ENCODE measurements at places on chromosomes 2 and 18. TPM values are rescaled to one million over a fixed set of nuclear protein-coding genes. Genes with fewer than 3 reads are reported as not detected.

- no peak for ATAC-seq
These were observed 48.3 kb downstream of the ZNF804A start for GRCh38 chr2:184646593-184646992.

GRCh38 chr2:181124497-181124896, 144.1 kb downstream of the UBE2E3 start:
- ATAC-seq, result no peak

DNA sequence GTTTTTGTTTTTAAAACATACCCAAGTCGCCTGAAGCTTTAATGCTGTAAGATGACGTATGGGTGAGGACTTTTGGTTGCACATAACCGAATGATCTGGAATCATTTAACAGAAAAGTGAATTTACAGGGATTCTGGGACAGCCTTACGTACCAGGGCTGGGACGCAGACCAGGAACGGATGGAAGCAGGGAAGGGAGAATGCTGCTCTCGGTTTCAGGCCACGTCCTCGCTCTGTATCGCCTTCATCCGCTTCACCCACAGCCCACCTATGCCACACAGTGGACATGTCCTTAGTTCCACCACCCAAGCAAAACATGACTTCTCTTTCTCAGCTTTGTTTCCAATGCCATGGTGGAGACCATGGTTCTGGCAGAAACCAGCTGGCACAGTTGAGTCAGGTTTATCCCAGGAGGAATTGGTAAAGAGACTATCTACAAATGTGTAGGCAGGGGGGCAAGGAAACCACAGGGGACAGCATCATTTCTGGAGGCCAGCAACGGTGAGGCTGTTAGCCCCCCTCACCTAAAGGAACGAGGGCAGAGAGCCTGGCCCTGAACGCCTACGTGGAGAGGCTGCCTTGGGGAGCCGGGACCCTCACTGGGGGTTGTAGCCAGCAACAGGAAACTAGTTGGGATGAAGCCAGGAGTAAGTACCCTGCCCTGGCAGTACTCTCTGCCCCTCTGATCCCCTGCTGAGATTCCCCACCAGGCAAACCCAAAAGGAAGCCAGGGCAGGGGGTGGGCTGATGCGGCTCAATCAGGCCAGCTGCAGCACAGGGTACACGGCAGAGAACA, 132.5 kb downstream of the NDUFA10 start:
- no peak for ATAC-seq

- no peak for ATAC-seq
These were observed 195.5 kb upstream of the EPAS1 start for GRCh38 chr2:46101557-46102220.

DNA sequence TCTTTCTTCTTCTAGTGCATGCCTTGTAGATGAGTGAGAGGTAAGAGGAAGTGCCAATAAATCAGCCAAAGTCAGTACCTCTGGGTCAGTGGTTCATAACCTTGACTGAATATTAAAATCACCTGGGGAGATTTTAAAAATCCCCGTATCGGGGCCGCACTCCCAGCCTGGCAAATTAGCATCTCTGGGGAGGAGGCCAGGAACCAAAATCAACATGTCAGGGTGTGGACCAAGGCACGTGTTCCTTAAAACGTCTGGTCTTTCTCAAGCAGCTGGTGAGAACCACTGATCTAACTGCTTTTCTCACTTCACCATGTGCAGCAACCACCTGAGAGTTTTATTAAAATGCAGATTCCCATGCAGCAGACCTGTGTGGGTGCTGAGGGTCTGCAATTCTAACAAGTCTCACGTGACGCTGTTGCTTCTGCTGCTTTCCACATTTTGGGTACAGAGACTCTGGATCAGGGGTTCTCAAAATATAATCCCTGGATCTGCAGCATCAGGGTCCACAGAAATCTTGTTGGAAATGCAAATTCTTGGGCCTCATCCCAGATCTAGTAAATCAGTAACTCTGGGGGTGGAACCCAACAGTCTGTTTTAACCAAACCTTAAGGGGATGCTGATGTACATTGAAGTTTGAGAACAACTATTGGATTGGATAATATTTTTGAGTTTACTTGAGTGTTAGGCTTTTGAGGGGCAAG, 49.5 kb downstream of the CHST9 start:
- no peak for ATAC-seq

DNA sequence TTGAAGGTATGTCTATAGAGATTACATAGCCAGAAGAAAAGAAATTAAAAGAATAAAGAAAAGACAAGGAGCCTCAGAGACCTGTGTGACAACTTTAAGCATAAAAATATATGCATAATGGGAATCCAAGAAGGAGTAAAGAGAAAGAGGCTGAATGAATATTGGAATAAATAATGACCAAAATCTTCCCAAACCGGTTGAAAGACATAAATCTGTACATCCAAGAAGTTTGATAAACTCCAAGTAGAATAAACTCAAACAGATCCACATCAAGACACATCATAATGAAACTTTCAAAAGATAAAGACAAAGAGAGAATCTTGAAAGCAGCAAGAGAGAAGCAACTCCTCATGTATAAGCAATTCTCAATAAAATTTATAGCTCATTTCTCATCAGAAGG, 132.4 kb upstream of the ZNF516 start:
- no peak for ATAC-seq

DNA sequence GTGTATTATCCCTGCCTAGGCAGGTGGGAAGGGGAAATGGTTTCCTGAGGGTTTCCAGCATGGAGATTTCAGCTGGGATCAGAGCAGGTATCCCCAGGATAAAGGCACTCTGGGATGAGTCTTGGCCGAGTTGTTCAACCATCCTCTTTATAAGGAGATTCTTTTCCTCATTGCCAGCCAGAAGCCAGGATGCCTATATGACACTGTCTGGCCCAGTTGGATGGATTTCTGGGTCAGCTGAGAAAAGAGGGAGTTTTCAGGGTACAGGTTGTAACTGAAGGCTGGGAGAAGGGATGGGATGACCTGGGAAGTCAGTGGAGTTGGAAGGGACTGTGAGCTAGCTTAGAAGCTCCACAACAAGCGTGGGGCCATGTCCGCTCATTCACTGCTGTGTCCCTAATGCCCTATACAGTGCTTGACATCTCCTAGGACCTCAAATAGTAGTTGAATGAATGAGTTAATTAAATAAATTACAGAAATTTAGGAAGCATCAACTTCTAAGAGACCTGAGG, 8.3 kb downstream of the RHOB start:
- ATAC-seq, result no peak

- ATAC-seq, result no peak
These were observed 23.9 kb upstream of the ALLC start for GRCh38 chr2:3633982-3634595.

DNA sequence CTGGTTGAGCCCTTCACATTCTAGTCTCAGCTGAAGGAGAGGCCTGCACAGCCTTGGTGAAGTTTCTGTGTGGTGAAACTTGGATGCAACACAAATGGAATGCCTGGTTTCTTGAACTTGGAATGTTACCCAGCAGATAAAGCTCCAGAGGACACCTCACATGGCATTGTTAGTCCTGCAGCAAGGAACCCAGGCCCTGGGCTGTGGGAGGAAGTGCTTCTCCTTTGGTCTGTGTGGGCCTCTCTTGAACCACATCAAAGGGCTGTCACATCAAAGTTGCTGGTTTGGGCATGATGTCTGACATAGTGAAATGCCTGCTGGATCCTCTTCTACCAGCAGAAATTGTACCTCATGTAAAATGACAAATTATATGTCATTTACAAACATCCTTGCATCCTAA, 198.5 kb downstream of the FHOD3 start:
- no peak for ATAC-seq

DNA sequence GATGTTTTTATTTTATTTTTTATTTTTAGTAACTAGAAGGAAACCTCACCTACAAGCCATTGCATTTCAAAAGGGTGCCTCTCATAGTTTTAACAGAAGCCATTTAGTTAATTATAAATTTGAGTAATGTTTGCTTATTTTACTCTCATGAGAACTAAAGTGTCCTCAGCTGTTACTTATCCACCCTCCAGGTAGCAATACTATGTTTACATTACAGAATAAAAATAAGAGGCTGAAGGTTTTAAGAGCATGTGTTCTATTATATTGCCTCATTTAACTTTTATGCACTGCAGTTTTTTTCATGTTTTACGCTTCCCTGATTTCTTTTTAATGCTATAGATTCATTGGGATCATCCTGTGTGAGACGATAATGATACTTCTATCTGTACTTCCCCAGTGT, 235.5 kb downstream of the THSD7B start:
- no peak for ATAC-seq

DNA sequence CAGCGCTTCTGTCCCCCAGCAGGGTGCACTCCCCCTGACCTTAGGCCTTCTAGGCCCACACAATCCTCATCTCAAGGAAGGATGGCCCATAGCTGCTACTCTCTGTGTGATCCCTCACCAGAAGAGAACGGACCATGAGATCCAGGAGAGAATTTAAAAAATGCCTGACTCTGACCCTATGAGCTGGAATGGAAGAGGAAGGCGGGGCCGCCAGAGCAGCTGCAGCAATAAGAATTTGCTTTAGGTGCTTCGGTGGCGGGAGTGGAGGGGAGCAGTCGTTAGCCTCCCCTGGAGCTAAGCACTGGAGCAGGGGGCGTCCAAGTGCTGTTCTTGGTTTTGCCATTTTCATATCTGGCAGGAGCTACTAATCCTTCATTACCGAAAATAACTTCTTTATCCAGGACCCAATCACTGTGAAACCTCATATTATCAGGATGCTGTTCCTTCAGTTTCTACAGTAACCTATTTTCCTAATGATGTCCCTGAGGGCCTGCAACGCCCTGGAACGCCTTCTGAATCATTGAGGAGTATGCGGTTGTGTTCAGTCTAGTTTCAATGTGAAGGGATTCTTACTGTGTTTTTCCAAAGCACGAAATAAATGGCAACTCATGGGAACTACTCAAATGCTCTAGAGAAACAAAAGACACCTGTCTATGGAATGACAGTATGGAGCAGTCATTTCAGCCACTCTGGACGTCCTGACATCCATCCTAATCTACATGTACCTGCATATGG, 105.1 kb upstream of the SIX2 start:
- ATAC-seq, result no peak

DNA sequence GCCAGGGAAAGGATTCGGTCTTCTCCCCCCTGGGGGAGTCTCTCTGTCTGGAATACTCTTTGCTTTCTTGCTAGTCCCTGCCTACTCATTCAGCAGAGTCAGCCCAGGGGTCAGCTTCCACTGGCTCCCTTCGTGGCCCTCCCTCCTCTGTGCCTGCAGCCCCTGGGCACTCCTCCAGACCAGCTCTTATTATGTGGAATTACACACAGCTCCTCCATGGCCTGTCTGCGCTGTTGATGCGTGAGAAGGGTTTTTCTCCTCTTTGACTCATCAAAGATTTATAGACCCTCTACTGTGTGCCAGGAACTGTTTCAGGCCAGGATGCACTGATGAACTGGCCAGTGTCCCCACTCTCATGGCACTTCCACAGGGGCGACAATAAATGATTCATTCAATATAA, 44.4 kb downstream of the ST8SIA5 start:
- ATAC-seq, result peak; percentile 93

DNA sequence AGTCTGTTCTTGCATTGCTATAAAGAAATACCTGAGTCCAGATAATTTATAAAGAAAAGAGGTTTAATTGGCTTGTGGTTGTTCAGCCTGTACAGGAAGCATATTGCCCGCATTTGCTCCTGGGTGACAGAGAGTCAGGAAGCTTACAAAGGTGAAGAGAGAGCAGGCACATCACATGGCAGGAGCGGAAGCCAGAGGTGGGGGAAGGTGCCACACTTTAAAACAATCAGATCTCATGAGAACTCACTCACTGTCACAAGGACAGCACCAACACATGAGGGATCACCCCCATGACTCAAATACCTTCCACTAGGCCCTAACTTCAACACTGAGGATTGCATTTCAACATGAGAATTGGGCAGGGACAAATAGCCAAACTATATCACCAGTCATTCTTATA, 124.8 kb upstream of the COL5A2 start:
- no peak for ATAC-seq

DNA sequence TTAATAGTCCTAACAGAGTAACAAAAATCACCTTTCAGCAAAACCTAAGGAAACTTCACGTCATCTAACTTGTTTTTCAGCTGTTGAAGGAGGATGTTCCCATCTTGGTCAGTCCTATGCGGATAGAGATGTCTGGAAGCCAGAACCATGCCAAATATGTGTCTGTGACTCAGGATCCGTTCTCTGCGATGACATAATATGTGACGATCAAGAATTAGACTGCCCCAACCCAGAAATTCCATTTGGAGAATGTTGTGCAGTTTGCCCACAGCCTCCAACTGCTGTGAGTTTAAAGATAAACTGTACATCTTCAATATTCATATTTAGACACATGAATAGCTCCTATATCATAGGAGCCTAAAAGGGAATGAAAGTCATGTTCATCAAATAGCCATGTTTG, 10.5 kb downstream of the COL3A1 start:
- no peak for ATAC-seq

DNA sequence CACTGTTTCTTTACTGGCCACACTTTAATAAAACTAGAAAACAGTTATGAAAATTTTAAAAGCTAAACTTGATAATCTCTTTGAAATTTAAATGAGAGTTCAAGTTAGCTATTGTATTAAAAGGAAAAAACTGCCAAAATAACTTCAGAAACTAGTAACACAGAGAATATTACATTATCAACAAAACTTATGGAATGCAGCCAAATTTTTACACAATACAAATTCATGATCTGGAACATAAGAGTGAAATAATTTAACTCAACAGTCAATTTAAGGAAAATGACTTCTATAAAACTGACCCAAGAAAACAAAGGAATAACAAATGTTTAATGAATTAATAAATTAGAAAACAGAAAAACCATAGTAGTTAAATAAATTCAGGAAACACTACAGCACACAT, 65.0 kb downstream of the TCF4 start:
- ATAC-seq, result no peak

- no peak for ATAC-seq
These were observed 37.4 kb upstream of the SLC9A2 start for GRCh38 chr2:102581911-102582310.

DNA sequence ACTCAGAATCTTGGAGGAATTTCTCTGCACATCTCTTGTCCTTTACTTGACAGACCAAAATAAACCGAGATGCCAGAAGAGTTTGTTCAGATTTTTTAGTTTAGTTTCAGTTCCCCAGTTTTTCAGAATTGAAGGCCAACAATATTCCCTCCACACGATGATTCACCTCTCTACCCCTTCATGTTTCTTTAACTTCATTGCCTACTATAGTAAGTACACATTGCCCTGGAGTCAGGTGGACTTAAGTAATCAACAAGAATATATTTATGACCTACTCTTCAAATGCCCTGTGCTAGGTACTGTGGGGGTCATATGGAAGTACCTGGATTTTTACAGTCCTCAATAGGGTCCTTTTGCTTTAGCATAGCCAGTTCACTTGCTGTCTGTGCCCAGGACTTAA, 79.6 kb upstream of the CTLA4 start:
- ATAC-seq, result no peak

GRCh38 chr2:123895651-123896050, 129.4 kb upstream of the CNTNAP5 start:
- no peak for ATAC-seq

- ATAC-seq, result peak; percentile 22
These were observed 117.8 kb downstream of the CTIF start for GRCh38 chr18:48656582-48656981.

The MPP4 gene
- 0.46 TPM for total RNA-seq

The DCDC2C gene
- not detected for total RNA-seq

The COL3A1 gene
- 5,403 TPM for total RNA-seq

The IHH gene
- 2.0 TPM for total RNA-seq

The CERKL gene
- total RNA-seq, result 9.4 TPM

The TNFRSF11A gene
- total RNA-seq, result 0.07 TPM

The CXCR1 gene
- 0.21 TPM for total RNA-seq

The HMSD gene
- total RNA-seq, result 0.24 TPM

The FAHD2B gene
- total RNA-seq, result 20.5 TPM

The CYP26B1 gene
- 3.9 TPM for total RNA-seq

The MARS2 gene
- 15.4 TPM for total RNA-seq

The EGR4 gene
- 0.16 TPM for total RNA-seq

The PLA2R1 gene
- 0.38 TPM for total RNA-seq

The TUBA4B gene
- total RNA-seq, result not detected

The RUFY4 gene
- 0.88 TPM for total RNA-seq

The AKAIN1 gene
- not detected for total RNA-seq

Measured in motor neuron (in vitro differentiated cells).